Central memory CD8-positive, alpha-beta T cell (primary cell): ENCODE measurements at places on chromosomes 6 and 20.

- DNase-seq = no peak
Measured at GRCh38 chr20:24696396-24696795, 227.0 kb downstream of the SYNDIG1 start.

GRCh38 chr20:12570371-12570770 is 438.4 kb upstream of the SPTLC3 start:
- no peak for DNase-seq

DNA sequence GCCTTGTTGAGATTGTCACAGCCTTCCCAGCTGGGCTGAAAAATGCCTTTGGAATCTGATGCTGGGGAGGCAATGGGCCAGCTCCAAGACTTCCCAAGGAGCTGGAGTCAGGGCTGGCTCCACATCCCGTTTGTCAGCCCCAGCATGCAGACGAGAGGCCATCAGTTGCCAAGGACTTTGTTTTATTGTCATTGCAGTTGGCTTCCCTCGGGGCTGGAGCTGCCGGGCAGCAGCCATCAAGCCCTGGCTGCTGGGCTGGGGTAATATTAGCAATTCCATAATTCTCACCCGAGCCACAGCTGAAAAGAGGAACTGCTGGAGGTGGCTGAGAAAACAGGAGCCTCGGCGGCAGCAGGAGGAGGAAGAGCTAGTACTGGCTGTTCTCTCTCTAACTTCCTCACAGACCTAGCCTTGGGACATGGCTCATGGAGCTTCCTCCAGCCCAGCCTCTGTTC is 182.5 kb downstream of the CDC5L start:
- DNase-seq = no peak

DNA sequence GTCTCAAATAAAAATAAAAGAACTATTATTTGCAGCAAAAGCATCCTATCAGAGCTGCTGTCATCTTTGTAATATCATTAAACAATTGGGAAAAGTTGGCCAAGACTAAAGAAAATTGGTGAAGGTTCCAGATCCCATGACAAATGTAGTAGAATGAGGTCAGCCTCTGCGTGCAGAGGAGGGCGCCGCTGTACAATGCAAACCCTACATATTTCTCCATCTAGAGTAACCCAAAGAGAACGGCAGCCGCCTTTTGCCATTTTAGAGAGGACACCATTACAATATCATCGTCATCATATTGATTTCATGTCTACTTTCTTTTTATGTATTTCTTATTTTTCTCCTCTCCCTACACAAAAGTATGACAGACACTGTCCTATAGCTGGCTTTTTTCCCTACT is 59.5 kb downstream of the ZMYND8 start:
- no peak for DNase-seq

- no peak for DNase-seq
Measured at GRCh38 chr20:23625236-23625964, 12.4 kb downstream of the CST3 start.

DNA sequence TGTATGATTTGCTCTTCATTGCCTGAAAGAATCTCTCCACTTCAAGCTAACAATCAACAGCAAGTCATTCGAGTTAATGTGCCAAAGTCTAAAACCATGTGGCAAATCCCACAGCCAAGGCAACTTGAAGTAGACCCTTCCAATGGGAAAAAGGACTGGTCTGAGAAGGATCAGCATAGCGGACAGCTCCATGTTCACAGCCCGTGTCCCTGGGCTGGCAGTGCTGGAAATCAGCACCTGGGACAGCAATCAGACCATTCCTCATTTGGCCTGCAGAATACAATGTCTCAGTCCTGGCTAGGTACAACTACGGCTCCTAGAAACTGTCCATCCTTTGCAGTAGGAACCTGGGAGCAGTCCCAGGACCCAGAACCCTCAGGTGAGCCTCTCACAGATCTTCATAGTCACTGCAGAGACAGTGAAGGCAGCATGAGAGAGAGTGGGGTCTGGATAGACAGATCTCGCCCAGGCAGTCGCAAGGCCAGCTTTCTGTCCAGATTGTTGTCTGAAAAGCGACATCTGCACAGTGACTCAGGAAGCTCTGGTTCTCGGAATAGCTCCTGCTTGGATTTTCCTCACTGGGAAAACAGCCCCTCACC is 1.1 kb downstream of the GJA10 start:
- no peak for DNase-seq

- no peak for DNase-seq
Measured at GRCh38 chr6:162029873-162030576, 697.5 kb downstream of the PRKN start.

- no peak for DNase-seq
Measured at GRCh38 chr6:30960907-30961673, 20.3 kb downstream of the MUCL3 start.

- DNase-seq = no peak
Measured at GRCh38 chr20:528923-529604, 14.5 kb downstream of the CSNK2A1 start.

DNA sequence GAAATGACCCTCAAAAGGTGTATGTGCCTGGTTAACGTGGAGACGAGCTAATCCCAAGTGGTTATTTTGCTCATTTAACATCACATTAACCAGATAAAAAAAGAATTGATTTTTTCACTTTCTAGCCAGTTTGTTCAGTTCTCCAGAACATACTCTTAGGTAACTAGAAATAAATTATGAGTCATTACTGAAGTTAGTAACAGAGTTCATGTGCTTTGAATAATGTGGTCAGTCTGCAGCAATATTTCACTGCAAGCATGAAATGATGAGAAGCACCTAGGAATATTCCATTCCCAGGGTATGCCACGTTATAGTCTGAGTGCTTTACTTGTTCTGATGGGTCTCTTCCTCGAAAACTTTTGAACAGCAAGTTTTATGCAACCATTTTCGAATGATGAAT is 138.3 kb upstream of the INSM1 start:
- no peak for DNase-seq

DNA sequence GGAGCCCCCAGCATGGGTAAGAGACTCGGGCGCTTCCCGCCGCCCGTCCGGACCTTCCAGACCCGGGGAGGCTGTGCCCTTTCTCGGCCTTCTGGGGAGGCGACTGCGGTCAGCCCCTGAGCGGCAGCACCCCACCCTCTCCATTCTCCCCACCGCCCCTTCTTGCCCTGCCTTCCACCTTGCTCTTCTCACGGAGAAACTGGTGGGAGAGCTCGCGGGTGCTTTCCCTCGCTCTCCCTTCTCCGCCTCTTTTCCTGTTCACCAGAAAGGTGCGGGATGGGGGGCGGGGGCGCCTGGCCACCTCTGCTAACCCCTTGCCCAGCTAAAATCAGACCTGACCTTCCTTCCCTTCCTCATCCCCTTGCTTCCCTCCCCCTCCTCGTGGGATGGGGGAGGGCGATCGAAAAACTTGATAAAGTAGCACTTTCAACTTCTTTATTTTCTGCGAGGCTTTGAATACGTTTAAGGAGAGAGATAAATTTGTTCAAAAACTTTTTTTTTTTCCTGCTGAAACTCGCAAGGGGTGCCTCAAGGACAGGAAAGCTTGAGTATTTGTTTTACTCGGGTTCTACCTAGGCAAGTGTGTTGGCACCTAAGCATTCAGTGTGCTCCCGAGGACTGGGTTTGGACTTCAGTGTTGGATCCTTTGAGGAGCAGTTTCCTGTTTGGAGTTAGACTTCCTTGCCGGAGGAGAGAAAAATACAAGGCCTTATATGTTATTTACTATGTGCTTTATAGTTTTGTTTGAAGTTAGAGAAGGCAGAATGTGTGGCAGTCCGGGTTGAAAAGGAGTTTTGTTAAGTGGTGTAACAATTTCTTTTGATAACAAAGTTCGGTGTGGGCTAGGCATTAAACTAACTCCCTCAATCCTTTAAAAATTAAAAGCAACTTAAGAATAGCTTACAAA is 897 bp downstream of the CD2AP start:
- no peak for DNase-seq

GRCh38 chr20:44489223-44489622 is 13.5 kb downstream of the TTPAL start:
- DNase-seq = no peak

DNA sequence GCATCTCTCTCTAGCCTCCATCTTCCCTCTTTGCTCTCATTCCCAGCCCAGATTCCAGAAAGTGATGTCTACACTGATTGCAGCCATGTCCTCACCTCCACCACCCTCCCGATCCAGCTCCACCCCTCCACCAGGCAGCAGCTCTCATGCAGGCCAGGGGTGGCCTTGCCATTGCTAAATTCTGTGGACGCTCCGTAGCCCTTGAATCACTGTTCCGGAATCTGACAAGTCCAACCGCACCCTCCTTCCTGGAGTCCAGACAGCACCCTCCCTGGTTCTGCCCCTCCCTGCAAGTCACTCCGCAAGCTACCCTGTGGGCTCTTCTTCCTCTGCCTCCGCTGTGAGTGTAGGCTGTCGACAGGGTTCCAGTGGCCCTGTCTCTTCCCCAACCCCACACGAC is 26.2 kb downstream of the TNXB start:
- DNase-seq = no peak

DNA sequence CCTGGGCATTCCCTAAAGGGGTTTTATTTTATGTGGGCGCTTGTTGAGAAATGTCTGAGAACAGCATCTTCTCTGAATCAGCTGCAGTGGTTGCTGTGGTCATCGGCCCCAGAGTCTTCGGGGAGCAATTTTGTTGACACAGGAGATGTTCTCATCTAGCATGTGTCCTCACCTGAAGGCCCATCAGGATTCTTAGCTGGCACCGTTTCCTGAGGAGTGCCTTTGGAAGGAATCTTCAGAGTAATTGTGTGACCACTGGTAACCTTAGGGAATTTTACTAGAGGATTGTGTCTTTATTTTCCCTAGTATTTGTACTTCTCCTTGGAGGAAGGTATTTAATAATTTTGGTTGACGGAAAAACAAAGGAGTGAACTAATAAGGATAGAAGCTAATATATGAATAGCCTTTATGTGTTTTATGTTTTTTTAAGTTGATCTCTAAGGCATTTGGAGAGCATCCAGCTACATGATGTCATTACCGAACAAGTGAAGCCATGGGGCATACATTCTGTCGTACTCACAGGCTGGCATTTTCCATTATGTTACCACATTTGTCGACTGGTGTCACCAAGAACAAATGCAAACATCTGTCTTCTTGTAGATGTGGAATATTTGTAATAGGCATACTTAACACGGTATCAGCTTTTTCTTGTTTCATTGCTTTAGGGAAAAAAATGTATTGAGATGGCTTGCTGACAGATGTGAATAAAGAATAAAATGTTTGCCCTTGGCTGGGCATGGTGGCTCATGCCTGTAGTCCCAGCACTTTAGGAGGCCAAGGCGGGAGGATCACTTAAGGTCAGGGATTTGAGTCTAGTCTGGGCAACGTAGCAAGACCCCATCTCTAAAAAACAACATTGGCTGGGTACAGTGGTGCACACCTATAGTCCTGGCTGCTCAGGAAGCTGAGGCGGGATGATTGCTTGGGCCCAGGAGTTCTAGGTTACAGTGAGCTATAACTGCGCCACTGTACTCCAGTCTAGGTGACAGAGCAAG is 41.9 kb downstream of the TULP4 start:
- DNase-seq = no peak

GRCh38 chr6:85412911-85413430 is 36.9 kb upstream of the NT5E start:
- DNase-seq = no peak

DNA sequence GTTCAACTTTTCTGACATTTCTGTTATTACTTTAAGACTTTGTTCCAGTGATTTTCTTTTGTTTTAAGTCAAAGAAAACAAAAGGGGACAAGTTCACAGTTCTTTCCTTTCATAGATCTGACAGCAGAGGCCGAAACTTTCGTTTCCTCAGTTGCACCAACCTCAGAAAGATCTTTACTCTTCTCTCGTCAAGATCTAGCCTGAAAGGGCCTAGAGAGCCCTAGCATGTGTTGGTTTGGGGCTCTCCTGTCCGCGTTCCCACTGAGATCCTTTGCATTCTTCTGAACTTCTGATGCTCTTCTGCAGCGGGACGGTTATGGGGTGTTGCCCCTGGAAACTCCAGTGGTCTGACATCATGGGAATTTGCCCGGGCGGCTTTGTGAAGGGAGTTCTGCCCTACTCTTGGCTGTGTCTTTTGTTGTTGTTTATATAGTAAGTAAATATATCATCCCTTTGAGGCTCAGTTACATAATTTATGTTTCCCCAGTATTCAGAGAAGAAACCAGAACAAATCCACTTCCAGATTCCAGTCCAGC is 129.1 kb downstream of the SASH1 start:
- no peak for DNase-seq

DNA sequence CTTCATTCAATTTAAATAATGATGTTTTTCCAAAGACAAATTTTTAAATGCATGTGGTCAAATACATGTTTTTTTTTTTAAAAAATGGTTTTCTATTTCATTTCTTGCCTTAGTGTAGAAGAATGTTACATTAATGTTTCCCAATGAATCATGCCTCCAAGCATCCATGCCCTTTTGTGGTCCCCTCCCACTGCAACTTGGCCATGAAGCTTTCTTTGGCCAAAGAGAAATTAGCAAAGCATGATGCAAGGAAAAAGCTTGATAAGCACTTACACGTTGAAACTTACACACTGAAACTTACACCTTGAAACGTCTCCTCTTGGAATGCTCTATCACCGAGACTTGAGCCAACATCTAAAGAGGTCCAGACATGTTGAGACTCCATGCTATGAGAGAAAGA is 93.0 kb upstream of the ELOVL5 start:
- DNase-seq = no peak

- DNase-seq = no peak
Measured at GRCh38 chr6:42125231-42125630, 17.2 kb downstream of the C6orf132 start.

DNA sequence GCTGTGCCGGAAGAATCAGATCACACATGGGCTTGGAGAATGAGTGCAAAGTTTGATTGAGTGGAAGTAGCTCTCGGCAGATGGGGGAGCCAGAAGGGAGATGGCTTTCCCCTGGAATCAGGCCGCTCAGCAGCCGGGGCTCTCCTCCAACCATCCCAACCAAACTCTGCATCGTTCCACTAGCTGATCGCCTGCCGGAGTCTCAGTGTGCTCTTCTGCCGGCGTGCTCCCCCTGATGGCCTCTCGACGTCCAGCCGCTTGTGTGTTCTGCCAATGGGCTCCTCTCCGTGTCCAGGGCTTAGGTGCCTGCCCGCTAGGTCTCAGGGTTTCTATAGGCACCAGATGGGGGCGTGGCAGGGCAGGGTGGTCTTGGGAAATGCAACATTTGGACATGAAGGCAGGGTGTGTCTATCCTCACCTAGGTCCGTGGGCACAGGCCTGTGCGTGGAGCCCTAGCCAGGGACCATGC is 4.9 kb upstream of the BIRC7 start:
- DNase-seq = no peak

DNA sequence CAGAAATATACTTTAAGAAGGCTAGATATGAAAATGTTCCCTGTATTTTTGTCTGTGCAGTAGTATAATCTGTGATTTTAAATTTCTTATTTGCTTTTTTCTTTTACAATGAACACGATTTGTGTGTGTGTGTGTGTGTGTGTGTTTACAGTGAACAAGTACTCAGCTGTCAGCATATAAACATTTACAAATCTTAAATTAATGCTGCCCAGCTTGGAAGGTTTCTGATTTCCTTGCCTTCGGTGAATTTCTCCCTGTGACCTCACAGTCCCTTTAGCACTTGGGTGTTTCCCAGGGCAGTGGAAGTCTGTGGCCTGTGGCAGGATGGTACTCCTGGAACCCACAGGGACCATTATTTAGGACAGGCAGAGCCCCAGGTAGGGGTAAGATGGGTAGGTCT is 37.6 kb downstream of the TXLNB start:
- no peak for DNase-seq
